ENCODE measurements at places on chromosomes 6 and 20. TPM values are rescaled to one million over a fixed set of nuclear protein-coding genes. Genes with fewer than 3 reads are reported as not detected.

The COX4I2 gene
- not detected for total RNA-seq

The DOP1A gene
- 30.8 TPM for total RNA-seq

DNA sequence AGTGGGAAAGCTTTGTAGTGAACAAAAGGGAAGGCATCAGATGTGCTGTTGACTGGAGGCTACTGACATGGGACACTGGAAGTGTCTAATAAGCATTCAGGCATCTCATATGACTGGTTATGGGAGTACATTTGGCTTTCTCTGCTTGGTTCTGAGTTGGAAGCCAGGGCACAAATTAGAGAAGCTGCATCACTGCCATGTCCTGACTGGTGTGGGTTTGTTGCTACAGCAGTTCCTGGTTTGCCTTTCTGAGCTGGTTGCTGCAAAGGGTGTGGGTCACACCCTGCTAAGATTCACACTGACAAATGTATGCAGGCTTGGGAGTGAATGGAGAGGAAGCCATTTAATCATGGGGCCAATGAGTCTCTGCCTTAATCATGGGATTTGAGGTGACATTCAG lies 36.2 kb upstream of the NANP start:
- no peak for DNase-seq

DNA sequence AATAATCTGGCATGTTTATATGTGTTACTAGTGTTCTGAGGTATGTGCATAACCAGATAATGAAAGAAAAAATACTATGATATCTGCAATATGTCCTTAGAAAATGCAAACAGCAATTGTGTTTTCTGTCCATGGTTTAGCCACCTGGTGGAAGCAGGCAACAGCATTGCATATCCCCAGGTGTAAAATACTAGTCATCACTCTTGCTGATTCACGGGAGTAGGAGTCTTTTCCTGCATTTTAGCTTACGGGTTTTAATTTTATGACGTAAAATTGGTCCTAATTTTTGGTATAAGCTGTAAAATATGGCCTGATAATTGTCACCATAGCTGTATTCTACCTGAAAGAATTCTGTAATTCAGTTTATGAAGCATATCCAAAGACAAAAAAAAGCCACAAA lies 2.5 kb downstream of the RNF182 start:
- DNase-seq = no peak

DNA sequence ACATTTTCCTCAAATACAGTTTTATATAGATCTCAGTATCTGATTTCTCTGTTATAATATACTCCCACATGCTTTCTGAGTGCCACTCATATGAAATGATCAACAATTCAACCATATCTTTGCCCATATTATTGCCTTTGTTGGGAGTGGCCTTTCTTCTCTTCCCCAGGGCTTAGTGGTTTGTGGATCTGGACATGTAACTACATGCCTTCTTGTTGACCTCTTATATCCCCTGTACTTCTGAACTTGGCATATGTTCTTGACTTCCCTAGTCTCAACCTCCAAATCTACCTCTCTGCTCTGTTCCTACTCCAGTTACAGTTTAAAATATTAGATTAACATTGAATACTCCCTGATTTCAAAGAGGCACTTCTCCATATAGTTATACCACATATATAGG lies 34.3 kb upstream of the PRIM2 start:
- no peak for DNase-seq

Data from left colon (tissue), 2 donors.